ENCODE measurements at places on chromosomes 2 and 18. TPM values are rescaled to one million over a fixed set of nuclear protein-coding genes. Genes with fewer than 3 reads are reported as not detected.

DNA sequence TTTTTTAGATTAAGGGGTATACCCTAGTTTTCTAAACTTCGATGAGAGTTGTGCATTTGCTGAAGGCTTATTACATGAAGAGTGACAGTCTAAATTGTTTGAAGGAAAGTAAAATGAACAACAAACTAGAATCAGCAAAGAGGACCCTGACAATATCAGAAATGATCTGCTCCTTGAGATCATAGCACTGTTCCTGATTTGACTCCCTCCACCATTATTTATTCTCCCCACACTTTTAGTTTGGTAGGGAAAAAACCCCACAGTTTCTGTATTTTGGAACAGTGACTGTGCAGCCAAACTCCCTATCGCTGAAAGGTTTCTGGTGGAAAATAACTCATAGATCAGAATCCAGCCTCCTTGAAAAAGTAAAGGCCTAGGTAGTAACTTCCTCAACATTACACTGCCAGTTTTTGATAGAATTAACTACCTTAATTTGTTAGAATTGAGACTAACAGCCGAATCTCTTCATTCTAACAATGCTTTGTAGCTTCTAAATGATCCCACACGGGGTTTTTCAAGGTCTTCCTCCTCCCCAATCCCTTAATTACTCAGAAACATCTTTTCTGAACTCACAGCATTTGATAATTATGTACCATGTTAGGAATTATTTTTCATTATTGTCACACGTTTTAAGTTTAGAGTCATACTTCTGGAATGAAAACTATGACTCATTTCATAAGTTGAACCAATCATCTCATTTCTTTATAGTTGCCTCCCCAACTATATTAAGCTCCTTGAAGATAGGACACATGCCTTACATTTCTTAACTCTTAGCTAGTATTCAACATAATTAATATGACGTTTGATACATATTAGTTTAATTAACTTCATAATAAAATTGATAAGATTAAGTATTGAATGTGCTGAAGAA, 2.9 kb downstream of the MYL12A start:
- no peak for DNase-seq

- DNase-seq: no peak
Measured at GRCh38 chr18:6145645-6146306, 250.5 kb upstream of the TMEM200C start.

The PIEZO2 gene
- total RNA-seq: 12.1 TPM

- DNase-seq: no peak
Measured at GRCh38 chr2:101699755-101700461, 2.4 kb downstream of the MAP4K4 start.

- DNase-seq: no peak
Measured at GRCh38 chr2:231235217-231235616, 36.8 kb downstream of the ARMC9 start.

GRCh38 chr18:74376523-74376922, 60.9 kb downstream of the C18orf63 start:
- peak; percentile 14 for DNase-seq

- no peak for DNase-seq
Measured at GRCh38 chr2:58769111-58769863, 528.2 kb upstream of the FANCL start.

- no peak for DNase-seq
Measured at GRCh38 chr2:110807522-110807921, 75.1 kb downstream of the ACOXL start.

DNA sequence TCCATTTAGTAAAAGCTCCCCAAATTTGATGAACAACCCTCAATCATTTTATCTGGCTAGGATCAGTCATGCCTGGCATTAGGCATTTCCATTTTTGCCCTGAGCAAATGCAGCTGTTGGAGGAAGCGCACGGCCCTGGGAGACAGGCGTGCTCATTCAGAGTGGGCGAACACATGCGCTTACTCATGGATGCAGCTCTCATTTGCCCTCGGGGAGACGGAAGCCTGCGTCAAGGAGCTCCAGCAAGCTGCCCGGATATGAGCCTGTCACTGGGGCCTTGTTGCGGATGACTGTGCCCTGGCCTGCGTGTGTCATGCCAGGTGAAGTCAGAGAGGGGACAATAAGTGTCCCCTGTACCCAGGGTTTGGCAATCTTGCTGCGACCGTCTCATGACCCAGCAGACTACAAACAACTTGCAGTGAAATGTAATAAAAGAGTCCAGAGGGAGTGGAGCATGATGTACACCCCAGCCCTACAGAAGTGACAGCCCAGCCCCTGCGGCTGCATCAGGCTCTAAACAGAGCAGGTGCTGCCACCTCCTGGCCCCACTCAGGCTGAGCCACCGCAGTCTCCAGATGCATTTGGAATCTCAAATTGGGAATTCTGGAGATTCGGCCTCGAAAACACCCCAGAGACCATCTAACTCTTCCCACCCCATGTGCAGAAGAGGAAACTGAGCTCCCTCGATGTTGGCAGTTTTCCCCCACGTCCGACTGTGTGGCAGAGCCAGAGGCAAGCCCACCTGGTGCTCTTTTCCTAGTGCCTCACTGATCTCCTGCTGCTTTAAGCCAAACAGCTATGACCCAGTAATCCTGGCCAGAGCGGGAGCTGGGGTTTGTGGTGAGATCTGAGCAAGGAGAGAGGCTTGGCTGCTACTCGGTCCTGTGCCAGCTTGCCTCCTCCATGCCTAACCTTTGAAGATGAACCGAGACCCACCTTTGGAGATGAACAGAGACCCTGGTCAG, 105.0 kb upstream of the ALK start:
- peak; percentile 88 for DNase-seq

DNA sequence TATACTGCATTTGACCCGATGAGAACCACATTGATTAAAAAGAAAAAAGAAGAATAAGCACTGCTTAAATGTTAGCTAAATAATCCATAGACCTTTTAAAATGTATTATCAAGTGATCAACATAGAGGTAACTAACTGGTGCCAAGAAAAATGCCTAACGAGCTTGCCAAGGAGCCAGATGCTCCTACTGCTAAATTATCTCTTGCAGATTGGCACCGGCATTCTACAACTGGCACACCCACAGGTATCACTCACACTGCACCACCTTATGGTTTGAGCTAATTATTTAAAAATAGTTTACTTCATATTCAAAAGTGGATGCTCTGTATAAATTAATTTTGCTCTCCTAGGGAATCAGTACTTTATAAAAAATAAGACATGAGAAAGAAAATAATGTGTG, 341.6 kb upstream of the CDH7 start:
- no peak for DNase-seq

GRCh38 chr2:70948337-70949003, 12.8 kb downstream of the ATP6V1B1 start:
- peak; percentile 94 for DNase-seq
